ENCODE measurements at places on chromosomes 16 and 17.

DNA sequence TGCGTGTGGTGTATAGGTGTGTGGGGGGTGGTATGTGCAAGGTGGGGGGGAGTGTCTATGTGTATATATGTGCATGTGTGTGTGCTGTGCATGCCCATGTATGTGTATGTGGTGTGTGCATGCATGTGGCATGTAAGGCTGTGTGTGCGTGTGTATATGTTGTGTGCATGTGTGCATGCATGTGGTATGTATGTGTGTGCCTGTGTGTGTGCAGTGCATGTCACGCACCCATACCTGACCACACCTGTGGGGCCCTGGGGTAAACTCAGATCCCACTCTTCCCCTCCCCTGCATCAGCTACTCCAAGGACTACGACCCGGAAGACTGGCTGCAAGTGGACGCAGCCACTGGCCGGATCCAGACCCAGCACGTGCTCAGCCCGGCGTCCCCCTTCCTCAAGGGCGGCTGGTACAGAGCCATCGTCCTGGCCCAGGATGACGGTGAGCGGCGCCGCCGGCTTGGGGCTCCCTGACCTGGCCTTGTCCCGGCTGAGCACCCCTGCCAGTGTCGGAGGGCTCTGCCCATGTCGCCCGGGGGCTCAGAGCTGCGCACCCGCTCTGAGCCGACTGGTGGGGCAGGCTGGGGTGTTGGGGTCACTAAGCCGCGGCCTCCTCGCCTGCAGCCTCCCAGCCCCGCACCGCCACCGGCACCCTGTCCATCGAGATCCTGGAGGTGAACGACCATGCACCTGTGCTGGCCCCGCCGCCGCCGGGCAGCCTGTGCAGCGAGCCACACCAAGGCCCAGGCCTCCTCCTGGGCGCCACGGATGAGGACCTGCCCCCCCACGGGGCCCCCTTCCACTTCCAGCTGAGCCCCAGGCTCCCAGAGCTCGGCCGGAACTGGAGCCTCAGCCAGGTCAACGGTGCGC is 9.1 kb downstream of the SLC22A31 start:
- no peak for DNase-seq

DNA sequence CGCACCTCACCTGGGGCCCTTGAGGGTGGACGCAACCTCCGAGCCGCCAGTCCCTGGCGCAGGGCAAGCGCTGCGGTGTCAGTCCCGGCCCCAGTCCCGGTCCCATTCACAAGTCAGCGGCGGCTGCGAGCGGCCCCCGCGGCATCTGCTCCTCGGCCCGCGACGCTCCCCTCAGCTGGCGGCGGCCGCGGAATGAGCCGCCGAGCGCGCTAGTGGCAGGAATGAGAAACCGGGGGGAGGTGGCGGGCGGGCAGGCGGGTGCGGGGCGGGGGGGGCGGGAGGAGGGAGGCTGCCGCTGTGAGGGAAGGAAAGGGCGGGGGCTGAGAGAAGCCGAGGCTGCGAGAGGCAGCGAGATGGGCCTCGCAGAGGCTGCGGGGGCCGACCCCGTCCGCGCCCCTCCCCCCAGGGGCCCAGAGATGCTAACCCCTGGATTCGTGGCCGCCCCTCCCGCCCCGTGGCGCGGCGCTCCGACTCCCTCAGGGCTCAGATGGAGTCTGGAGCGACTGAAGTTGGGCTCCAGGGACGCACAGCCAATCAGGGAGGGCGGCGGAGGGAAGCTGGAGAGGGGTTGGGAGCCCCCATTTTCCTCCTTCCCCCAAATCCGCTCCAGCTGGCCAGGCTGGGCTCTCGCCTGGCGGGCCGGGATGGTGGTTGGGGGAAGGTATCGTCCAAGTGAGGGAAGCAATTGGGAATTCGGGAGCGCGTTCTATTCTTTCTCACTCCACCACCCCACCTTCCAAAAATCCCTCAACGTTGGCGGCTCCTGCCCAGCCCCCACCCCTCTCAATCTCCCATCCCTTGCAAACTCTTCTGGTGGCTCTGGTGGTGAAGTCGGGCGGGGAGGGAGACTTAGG is at the start of gene CDH11:
Gene CDH11, minus strand, starts transcription at position 194 of the 854 bp plus-strand sequence. CDS start 117,194 bp downstream, outside the sequence.
- no peak for DNase-seq

GRCh38 chr16:27725236-27726000 is 175.5 kb downstream of the KATNIP start:
- no peak for DNase-seq

DNA sequence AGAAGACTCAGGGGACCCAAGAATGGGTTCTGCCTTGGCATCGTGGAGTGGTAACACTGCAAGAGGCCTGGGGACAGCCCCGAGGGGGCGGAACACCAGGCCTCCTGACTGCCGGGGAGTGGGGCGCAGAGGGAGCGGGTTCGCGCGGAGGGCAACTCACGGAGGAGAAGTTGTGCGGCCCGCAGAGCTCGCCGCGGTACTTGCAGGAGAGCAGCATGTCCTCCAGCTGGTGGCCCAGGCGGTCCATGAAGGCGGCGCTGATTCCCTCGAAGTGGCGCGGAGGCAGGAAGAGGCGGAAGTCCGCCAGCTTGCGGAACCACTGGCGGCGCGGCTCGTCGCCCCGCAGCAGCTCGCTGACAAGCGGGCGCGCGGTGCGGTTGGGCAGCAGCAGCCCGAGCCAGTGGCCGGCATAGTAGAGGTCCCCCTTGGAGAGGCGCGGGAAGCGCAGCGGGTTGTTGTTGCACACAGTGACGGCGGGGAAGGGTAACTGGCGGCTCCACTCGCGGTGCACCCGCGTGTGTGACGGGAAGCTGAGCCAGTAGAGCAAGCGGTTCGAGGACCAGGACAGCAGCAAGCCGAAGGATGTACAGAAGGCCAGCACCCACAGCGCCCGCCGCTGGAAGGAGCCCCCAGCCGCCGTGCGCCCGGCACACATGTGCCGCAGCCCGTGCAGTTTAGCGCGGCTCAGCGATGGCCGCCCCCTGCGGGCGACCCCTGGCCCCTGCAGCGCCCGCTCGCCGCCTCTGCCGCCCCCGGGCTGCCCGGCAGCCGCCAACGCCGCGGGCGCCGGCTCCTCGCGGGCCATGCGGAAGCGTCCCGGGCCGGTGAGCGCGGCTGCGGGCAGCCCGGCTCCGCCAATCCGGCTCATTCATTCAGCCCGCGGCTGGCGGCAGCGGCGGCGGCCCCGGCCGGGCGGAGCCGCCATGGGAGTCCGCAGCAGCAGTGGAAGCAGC is 1.6 kb downstream of the ASIC2 start:
- DNase-seq = no peak

DNA sequence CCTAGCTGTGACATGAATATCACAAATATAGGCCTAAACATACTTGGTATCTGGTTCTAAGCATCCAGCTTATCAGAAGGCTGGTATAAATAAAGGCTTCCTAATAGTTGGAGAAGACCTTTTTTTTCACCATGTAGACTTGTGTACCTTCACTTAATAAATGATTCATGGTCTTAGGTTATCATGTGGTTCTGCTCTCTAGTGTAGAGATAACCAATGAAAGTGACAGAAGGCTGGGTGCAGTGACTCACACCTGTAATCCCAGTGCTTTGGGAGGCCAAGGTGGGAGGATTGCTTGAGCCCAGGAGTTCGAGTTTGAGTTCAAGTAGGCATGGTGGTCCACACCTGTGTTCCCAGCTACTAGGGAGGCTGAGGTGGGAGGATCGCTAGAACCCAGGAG is 3.1 kb downstream of the DDX19A start:
- DNase-seq = no peak

All from T-helper 17 cell (primary cell).